A549 treated with CORT108297 at 1 μM for 4 hours (cell line): ENCODE measurements at places on chromosomes 7 and 10. TPM values are rescaled to one million over a fixed set of nuclear protein-coding genes. Genes with fewer than 3 reads are reported as not detected.

The CDC14C gene
- total RNA-seq = not detected in 5 replicates

The HMX3 gene
- 0.09 TPM in 1 of 5 replicates, not detected in the others for total RNA-seq

The PGAM2 gene
- total RNA-seq = not detected in 5 replicates

The GBX1 gene
- total RNA-seq = 0.10 to 0.18 TPM in 2 of 5 replicates, not detected in the others

The FEZF1 gene
- not detected in 5 replicates for total RNA-seq

The TMEM139 gene
- 0.75 to 1.4 TPM (median 1.2 TPM) in 5 replicates for total RNA-seq

The CRPPA gene
- 0.45 to 0.85 TPM (median 0.57 TPM) in 5 replicates for total RNA-seq

The AKR1C8 gene
- 0.09 to 0.42 TPM (median 0.15 TPM) in 4 of 5 replicates, not detected in the other for total RNA-seq

The TMEM270 gene
- 0.26 TPM in 1 of 5 replicates, not detected in the others for total RNA-seq

The HIPK2 gene
- total RNA-seq = 19.4 to 35.0 TPM (median 27.6 TPM) in 5 replicates

The LIPJ gene
- not detected in 5 replicates for total RNA-seq

The ARMH3 gene
- 10.1 to 12.6 TPM (median 11.7 TPM) in 5 replicates for total RNA-seq

The KCNH2 gene
- total RNA-seq = 0.38 to 0.64 TPM (median 0.42 TPM) in 5 replicates
